Stimulated activated CD4-positive, alpha-beta T cell treated with anti-CD3 and anti-CD28 coated beads, Interleukin-2, amount 100 ng/mL, for 24 hours (primary cell): ENCODE measurements at places on chromosomes 7 and 10.

DNA sequence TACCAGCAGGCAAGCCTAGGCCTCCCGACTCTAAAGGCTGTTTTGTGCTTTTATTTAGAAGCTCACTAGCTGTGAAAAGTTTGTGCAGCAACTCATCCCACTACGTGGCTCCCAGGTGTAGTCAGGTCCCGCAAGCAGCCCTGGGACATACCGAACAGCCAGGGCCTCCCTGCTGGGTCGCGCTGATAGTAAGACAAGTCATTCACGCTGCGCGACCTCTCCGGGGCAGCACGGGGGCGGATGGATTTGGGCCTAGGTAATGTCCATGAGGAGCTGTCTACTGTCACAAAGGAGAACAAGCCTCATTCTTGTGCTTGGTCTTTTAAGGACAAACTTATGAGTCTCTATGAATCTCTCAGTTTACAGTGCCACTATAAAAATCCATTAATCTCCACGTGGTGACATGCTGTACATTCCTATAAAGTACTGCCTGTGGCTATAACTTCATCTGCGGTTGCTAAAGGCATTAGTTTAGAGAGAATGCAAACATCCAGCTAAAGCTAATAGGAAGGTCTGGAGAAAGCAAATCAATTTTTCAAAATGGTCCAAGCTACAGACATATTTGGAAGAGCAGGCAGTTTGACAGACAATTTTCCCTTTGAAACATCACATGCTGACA is 546.8 kb downstream of the PHTF2 start:
- no peak for DNase-seq

DNA sequence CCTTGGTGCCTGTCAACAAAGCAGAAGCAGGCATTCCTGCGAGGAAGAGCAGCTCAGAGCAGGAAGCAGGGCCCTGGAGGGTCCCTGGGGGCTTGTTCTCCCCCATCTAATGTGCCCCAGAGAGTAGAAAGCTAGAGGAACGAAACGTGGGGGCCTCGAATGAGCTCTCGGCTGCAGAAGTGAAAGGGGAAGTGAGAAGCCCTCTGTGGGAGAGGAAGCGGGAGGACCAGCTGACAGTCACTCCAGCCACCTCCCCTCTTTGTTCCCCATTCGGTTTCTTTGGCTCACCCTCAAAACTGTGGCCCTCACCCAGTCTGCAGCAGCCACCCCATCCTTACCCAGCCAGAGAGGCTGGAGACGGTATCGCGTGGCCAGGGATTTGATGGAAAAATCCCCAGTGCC is 25.0 kb downstream of the C10orf105 start:
- no peak for DNase-seq

DNA sequence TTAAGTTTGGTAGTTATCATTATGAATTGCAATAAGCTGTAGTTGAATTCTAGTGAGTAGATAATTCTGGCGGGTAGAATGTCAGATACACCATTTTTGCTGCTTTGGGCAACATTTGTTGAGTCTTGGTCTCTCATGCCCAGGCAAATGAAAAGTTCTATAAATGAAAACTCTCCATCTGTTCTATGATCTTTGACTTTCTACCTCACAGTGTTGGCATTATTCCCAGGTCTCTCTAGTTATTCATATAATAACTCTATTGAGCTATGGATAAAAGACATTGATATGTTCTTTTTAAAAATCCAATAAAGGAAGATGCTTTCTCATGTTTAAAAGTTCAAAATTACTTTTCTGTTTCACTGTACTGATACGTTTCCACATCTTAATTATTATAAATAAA is 415.3 kb upstream of the SEMA3D start:
- no peak for DNase-seq

- no peak for DNase-seq
These were observed 8.2 kb downstream of the CLDN12 start for GRCh38 chr7:90411510-90411909.

- DNase-seq: no peak
These were observed 169.7 kb upstream of the PHYHIPL start for GRCh38 chr10:59006511-59007306.

DNA sequence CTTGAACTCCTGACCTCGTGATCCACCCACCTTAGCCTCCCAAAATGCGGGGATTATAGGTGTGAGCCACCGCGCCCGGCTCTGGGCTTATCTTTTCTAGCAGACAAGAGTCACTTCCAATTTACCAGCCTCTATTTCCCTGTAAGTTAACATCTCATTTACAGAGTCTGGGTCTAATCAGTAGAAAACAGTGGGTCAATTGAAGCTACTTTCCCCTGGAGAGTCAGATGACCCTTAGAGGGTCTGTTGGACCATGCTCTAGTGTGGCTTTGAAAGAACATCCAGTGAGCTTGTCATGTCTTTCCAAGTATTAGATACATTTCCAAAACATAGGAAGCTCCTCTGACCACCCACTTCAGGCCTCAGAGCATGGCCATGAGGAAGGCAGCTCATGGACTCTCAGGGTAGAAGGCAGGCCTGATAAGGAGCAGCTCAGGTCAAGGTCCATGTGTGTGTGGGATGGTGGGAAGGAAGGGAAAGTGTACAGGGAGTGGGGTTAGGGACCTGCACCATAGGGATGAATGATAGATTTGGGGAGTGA is 27.6 kb upstream of the RBM20 start:
- DNase-seq: no peak

DNA sequence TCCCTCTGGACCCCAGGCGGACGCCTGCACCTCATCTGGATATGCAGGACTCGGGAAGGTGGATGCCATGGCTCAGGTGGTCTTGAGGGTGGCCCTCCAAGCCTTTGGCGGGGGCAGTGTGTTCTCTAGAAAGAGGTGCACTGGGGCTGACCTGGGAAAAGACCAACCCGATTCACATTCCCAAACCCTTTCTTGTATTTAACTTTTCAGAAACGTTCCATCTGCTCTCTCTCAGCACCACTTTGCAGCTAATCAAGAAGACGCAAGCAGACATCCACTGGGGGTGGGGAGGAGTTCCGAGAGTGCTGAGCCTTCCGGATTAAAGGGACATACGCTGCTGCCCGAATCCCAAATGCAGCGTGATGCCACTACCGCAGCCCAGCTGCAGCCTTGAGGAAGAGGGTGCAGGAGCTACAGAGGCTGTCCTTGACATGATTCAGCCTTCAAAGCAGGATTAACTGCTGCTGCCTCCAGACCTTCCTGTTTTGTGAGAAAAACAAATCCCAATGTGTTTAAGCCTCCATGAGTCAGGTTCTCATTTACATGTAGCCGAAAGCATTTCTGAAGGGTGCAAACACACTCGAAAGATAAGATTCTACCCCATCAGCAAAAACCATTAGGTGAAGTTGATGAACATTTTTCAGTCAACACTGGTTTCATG is 39.9 kb downstream of the RBM17 start:
- DNase-seq: no peak

DNA sequence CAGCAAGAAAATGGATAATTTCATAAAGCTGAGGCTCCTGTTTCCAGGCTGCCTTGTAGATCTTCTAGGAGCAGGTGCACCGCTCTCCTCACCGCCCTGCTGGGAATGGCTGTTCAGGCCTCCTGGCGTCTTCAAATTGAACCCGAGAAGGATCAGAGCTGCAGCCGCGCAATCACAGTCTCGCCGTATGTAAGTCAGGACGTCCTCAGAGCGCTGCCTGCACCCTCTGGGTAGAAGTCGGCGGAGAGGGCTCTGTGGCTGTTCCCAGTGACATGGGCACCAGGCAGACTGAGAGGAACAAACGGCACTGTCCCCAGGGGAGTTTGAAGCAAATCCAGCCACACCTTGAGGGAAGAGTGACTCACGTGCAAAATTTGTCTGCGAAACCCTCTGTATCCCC is 476.9 kb downstream of the TCERG1L start:
- no peak for DNase-seq

DNA sequence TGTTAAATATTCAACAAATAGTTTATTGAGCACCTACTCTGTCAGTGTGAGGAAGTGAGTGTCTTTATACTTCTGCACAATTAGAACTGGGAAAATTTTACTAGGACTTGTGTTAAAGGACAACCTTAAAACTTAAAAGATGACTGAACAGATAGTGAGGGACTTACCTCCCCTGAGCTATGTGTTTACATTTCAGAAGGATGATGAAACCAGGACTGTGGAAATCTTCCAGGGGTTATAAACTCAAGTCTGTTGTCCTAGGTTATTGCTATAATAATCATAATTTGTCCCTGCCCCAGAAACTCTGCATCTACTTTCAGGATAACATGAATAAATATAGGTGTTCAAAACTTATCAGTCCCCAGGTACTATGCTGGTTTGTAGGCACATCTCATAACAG is 261.0 kb upstream of the MKLN1 start:
- no peak for DNase-seq

DNA sequence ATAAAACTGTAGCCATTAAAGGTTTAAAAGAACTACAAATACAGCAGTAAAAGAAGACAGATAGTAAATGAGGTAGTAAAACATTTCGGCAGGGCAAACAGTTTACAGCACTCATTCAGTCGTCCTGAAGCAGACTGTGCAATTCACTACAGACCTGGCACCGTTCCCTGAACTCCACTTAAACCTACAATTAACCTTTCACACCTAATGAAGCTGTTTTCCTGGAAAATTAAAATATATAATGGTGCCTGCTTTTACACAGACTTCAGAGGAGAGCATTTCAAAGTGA is 335.3 kb downstream of the GFRA1 start:
- no peak for DNase-seq

DNA sequence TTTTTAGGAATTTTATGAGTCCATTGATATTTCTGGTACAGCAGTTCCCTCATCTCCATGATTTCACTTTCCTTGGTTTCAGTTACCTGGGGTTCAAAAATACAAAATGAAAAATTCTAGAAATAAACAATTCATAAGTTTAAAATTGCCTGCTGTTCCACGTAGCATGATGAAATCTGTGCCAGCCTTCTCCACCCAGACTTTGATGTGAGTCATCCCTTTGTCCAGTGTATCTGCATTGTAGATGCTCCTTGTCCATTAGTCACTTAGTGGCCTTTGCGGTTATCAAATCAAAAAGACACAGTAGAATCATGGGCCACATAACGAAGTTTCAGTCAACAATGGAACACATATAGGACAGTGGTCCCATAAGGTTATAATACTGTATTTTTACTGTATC is 286.9 kb downstream of the PTEN start:
- DNase-seq: no peak

DNA sequence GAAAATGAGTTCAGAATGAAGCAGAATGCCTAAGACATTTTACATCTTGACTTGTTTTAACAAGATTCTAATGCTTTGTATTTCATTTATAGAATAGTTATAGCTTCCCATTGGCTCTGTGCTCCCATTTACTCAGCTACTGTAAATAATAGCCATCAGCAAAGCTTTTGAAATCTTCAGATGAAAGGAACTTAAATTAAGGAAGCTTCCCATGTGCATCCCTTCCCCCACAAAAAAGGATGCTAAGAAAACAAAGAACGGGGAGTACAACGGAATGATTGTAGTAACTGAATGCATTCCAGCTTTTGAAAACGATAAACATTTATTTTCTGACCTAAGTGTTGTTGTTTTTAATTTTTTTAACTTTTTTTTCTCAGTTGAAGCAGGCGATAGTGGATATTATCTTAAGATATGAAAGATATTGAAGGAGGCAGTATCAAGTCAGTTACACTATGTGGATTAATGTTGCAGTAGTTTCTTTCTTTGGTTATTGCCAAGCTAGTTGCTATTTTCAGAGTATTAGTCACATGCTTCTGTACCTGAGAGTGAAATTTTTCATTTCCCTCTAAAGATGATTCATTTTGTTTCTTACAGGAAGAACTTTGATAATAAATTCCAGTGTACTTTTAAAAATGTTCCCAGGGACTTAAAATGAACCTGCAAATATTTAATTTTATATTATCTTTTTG is 129.2 kb downstream of the KCND2 start:
- no peak for DNase-seq

- no peak for DNase-seq
These were observed 488.9 kb downstream of the SH2D4B start for GRCh38 chr10:81026591-81026990.

DNA sequence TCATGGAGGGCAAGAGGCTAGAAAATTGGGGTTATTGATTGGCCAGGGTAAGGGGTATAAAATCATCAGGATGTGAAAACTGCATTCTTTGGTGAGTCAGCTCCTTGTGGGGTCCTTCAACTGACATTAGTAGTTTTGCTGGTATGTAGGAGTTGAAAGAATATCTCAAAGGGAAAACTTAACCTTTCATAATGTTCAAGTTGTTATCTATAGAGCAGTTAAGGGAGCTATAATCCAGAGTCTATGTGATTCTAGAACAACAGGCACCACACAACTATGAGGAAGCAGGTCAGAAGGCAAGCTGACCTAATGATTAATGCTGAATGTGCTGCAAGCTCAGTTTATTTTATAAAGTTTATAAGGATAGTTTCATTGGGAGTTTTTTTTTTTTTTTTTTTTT is 13.7 kb downstream of the PRPS1L1 start:
- no peak for DNase-seq

DNA sequence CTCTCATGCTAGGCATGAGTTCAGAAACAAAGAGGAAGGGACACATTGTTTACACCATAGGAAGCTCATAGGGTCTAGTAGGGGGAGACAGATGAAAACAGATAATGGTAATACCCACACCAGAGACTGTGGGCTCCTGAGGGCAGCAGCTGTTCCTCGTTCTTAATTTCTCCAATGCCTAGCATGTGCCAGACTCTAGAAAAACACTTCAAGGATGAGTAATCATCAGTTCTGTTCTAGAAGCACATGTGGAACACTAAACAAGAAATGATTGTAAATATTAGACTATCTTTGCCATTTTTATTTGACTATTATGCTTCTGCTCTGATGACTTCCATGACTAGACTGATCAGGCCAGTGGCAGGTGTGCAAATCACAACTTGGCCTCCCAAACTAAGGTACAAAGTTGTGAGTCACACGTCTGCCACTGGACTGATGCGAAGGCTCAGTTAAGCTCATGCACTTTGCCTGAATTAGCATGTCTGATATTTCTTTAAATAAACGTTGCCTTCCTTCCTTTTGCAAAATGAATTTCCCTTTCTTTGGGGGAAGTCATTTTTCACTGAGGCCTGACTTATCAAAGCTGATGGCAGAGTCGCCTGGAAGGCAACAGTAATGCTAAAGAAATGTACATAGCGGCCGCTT is 89.2 kb upstream of the FGL2 start:
- no peak for DNase-seq

GRCh38 chr10:93437086-93437945 is 44.8 kb downstream of the MYOF start:
- DNase-seq: no peak

- no peak for DNase-seq
These were observed 76.8 kb upstream of the PTER start for GRCh38 chr10:16360001-16360400.

DNA sequence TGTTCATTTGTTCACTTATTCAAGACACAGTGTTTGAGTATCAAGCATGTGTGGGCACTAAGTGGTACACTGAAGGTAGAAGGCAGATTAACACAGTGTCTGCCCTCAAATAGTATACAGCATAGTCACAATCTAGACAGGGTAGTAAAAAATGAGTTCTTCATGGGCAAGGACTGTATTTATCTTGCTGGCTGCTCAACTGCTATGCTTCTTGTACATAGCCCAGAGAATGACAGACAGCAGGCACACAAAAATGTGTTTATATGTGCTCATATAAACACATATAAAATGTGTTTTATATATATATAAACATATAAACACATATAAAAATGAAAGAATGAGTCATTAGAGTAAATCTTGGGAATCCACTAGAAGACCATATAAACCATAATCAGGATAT is 43.1 kb downstream of the TFEC start:
- no peak for DNase-seq
